ENCODE measurements at places on chromosomes 1 and 21.
A peak's percentile ranks its signal among the peaks of the same experiment; 100 is the strongest.

GRCh38 chr1:63411066-63411465 lies 43.6 kb downstream of the ALG6 start:
- DNase-seq, result no peak

DNA sequence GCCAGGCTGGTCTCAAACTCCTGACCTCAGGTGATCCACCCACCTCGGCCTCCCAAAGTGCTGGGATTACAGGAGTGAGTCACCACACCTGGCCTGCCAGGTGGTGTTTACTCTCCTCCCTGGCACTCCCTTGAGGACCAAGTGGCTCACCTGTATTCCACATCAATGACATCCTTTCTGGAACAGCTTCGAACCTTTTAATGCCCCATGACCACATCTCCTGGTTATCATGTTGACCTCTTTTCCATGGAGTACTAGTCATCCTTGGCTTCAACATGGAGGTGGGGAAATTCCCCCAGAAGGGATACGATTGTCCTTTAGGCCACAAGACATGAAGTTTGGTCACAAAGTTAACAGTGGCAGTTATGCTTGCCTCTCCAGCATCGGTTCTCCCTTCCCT lies 66.9 kb downstream of the CDC7 start:
- DNase-seq, result no peak

DNA sequence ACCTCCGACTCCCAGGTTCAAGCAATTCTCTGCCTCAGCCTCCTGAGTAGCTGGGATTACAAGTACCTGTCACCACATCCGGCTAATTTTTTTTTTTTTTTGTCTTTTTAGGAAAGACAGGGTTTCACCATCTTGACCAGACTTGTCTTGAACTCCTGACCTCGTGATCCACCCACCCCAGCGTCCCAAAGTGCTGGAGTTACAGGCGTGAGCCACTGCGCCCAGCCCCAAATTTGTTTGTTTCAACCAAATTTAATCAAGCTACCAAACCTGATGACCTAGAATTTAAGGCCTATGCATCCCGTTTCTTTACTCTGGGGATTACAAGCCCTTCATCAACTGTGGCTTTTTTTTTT lies 58.3 kb upstream of the TBX15 start:
- DNase-seq, result no peak

DNA sequence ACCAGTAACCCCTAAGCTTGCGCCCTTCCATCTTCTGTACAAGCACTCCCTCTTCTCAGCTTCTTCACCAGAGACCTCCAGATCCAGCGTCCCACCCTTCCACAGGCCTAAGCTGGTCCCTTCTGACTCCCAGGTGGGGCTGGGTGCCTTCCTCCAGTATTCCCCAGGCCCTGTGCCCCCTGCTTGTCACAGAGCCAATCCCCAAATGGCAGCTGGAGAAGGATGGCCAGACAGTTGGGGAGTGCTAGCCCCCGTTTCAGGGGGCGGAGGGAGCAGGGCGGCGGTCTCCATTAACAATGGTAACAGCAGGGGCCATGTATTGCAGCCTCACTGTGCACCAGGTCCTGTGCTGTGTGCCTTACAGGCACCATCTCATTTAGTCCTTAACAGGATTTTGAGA lies 85.7 kb downstream of the KCNN3 start:
- no peak for DNase-seq

DNA sequence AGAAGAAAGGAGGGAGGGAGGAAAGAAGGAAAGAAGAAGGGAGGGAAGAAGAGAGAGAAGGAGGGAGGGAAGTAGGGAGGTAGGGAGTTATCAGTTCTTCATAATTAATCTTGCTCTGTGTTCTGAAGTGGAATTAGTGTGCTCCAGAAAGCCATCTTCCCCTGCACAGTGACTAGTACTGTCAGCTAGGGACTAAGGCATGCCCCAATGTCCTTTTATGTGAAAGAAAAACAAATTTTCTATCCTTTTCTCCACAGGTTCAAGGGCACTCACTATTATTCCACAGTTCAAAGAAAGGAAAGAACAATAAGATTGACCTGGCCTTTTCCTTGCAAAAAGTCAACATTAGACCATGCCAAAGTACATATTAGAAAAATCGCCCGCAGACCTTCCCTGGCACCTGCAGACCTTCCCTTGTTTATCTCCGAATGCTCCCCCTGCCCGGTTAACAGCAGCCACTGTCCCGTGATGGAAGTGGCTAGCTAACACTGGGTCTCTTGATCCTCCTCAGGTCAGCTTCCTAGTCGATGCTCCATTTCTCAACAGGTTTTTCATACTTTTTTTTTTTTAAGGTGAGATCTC lies 107.2 kb upstream of the EDEM3 start:
- no peak for DNase-seq

DNA sequence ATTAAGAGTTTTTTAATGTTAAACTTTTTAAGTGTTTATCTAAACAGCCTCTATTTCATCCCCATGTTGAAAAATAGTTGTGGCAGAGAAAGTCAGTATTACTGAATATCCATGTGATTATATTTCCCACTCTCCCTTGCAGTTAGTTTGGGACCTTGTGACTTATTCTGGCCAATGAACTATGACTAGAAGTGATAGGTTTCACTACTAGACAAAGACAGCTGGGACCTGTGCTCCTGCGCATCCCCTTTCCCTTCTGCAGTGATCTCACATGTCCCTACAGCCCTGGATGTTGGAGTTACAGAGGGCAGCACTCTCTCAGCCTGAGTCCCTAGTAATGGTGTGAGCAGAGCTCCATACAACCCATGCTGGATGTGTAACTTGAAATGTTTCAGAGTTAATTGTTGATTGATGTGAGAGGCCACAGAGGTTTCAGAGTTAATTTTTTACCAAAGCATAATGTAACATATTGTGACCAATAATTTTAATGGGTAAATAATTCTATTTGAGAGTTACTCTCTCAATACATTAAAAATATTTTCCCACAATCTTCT lies 18.7 kb upstream of the SAMD13 start:
- DNase-seq, result no peak

- no peak for DNase-seq
Measured at GRCh38 chr21:45892156-45892915, 89.2 kb upstream of the COL6A1 start.

- no peak for DNase-seq
Measured at GRCh38 chr1:41388510-41388909, 27.3 kb downstream of the FOXO6 start.

DNA sequence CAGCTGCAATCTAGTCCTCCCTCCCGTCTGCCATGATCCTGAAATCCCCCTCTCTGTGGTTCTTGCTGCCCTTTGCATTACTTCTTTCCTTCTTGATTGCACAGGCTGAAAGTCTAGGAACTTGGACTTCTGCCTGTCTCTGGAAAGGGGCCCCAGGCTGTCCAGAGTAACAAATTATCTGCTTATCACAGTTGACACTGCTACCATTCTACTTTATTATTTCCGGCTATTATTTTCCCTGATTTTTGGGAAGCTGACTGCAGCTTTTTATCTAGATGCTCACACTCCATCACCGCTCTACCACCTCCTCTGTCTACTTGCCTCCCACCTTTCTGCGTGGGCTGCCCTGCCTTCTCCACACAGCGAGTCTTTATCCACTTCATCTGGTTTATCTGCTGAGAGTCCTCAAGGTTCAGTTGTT lies 202.1 kb upstream of the PLXNA2 start:
- no peak for DNase-seq

DNA sequence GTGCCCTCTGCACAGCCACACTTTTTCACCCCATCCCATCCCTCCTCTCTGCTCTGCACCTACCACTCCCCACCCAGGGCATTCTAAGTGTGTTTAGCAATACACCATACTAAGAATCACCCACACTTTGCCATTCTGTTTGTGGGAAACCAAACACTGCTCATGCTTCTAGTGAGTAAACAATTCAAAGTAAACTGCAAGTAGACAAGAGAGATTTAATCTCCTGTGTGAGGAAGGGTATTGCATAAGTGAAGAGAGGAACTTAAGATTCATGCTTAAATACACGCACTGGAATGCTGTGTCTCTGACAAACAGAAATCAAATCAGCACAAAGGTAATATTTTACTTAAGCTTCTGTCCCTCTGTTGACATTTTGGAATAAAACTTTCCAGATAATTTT lies 4.8 kb upstream of the EDARADD start:
- no peak for DNase-seq

- DNase-seq, result no peak
Measured at GRCh38 chr1:17687145-17687544, 68.0 kb upstream of the ACTL8 start.

- no peak for DNase-seq
Measured at GRCh38 chr1:63651161-63651701, 58.0 kb downstream of the PGM1 start.

GRCh38 chr1:234331507-234331906 lies 41.7 kb upstream of the COA6 start:
- DNase-seq, result no peak

GRCh38 chr1:48500541-48501450 lies 28.8 kb upstream of the SPATA6 start:
- no peak for DNase-seq

DNA sequence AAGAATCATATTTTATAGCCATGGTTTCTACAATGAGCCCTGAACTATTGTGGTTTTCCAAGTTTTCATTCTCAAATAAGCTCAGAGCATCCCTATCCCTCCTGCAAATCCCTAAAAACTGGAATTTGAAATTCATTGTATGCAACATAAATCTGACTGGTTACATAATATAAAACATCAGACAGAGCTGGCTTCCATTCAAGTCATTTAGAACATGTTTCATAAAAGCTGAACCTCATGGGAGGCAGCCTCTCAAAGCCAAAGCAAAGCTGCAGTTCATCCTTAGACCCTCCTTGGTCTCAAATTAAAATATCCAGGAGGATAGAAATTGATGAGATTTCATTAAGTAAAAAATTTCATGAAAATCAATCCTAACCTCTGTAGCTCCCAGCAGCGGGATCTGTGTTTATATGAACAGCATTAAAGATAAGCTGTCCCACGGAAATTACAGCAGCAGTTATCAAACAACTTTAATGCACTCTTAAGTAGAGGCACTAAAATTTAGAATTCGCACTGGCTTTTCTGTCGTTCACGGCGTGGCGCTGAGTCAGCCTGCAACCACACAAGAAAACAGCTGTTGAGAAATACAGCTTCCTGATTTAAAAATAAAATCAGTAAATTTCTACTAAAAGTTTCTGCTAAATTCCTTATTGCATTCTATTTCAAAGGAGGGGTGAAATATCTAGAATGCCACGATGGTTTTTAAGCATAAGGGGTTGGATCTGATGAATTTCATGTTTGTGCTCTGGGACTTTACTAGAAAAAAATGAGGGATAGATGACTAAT lies 99.9 kb upstream of the TIAM1 start:
- DNase-seq, result no peak

DNA sequence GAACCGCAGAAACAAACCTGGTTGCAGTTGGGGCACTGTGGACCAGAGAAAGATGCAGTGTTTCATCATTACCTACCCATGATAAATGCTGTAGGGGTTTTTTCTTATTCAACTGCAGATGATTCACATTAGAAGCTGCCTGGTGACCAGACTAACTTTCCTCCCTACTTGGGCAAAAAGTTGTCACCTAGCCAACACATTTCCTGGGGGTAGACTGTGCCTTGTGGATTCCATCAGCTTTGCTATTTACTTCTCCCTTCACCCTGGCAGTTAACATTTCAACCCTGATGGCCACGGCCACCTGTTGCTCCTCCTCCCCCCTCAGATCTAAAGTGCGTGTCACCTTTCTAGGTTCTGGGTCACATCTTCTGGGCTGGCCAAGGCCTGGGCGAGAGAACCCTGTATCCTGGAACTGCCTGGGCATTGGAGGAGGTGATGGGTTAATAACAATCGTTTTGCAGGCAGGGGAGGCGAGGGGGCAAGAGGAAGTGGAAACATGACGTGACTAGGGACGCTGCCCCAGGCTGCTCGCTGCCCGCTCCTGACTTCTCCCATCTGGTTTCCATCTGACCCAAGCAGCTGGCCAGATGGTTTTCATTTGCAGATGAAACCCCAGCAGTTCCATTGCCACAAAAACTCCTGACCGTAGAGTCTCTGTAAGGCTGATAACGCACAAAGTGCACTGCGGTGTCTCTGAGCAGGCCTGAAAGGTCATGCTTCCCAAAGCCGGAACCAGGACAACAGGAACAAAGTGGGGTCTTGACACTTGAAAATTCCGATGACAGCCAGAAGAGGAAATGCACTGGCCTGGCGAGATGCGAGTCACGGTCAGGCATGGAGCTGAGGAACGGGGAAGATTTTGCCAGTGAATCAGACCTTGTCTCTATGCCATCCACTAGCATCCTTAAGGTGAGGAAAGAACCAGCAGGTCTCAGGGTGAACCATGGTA lies 36.6 kb downstream of the CAPZB start:
- DNase-seq, result peak; percentile 25

- no peak for DNase-seq
Measured at GRCh38 chr1:56094168-56094567, 485.2 kb downstream of the PLPP3 start.

DNA sequence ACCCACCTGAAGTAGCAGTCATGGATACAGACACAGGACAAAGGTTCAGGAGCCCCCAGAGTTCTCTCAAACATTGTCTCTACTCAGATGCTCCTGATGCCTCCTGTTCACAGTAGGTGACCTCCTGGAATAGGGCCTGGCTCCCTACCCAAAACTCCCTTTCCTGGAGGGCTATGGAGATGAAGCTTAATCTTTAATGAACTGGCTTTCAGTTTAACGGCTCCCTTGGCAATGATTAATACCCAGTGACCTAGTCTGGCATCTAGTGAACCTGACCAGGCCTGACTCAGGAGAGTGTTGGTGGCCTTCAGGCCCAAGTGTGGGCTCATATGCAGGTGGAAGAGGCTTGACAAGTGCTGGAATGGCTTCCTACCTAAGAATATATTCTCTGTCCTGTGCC lies 65.2 kb upstream of the TRABD2B start:
- DNase-seq, result no peak

GRCh38 chr1:13628218-13628617 lies 44.6 kb downstream of the PDPN start:
- DNase-seq, result no peak

DNA sequence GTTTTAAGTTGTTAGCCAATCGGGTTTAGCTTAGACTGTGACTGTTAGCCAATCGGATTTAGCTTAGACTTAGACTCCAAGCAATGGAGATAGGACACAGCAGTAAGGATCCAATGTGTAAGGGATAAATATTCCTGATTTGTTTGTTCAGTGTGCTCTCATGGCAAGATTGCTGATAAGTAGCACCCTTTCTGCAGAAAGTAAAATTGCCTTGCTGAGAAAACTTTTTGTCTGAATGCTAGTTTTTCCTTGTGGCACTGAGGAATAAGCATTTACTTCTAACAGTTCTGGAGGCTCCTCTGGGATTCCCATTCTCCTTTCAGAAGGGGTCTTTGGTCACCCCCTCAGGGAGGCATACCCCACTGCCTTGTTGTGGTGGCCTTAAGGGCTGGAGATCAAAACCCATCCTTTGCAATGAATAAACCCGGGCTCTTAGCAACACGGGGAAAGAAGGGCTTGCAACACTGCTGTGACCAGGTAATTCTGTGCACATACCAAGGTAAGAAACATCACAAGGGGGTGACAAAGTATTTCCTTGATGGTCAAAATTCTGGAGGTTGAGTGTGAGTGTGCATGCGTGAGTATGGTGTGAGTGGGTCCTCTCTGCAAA lies 45.4 kb downstream of the SERINC2 start:
- DNase-seq, result no peak

GRCh38 chr1:242554577-242554976 lies 30.1 kb upstream of the PLD5 start:
- no peak for DNase-seq

GRCh38 chr1:115211071-115211745 lies 121.9 kb upstream of the TSPAN2 start:
- DNase-seq, result no peak

Data from midbrain (tissue), 1 donor.